ENCODE measurements at places on chromosomes 7 and 10.

DNA sequence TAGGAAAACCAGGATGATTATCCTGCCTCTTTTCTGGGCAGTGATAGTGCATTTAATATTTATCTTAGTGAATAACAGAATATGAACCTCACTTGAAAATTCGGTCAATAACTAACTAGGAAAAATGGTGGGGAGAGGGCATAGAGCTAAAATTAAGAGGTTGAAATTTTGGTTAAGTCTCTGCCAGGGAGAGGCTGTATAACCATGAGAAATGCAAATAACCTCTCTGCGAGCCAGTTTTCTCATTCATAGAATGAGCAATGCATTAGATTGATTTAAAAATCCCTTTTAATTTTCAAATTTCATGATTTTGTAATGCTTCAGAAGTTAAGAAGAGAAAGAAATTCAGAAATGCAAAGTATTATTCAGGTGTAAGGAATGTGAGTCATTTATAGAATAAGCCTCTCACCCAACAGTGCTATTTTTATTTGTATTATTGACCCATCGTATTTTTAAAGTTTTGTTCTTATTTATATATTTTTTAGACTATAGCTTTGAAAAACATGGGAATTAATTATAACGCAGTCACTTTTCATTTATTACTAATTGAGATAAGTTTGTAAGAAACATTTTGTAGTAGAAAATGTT is 104.7 kb downstream of the PHF14 start:
- DNase-seq, result no peak

DNA sequence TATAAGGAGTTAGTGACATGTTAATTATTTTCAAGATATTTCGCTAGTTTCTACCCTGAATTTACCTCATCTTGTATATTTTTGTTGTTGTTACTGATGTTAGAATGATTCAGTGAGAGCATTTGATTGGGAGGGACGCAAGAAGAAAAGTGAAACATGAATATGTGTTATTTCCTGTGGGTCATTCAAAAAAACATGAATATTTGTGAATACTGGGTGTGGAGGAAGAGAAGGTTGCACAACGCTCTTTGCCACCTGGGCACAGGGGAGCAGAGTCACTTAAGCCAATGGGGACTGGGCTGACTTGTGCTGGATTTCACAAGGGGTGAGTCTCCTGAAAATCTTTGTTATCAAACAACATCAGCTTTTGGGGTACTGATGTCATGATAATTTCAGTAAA is 39.5 kb downstream of the AGK start:
- no peak for DNase-seq

GRCh38 chr7:8932751-8933150 is 499.3 kb downstream of the NXPH1 start:
- no peak for DNase-seq

GRCh38 chr10:55146032-55146431 is 345.0 kb upstream of the PCDH15 start:
- no peak for DNase-seq

GRCh38 chr10:3820255-3820654 is 35.2 kb upstream of the KLF6 start:
- DNase-seq, result no peak

- no peak for DNase-seq
Observed at GRCh38 chr10:100745882-100746783, 751 bp downstream of the PAX2 start.

GRCh38 chr7:130141161-130141883 is 63.9 kb downstream of the TMEM209 start:
- peak; percentile 78 for DNase-seq

DNA sequence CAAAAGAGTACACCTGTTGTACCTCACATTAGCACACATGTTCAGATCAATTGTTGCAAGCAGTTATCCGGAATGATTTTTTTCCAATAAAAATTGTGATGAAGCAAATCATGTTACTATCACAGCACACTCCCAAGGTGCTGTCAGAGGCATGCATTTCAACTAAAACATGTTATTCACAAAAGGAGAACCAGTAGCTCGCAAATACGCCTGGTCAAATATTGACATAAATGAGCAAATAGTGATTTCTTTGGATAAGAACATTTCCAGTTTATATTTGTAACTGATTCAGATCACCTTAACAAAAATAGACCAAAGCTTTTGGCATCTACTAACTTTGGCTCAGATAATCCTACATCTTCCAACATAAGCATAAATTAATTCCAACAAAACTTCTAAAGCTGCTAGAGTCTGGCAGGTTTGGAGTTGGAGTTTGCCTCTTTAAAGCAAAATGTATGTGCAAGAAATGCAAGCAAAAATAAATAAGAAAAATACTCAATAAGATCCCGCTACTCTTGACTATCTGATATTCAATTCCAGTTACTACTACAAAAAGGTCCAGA is 208.0 kb downstream of the SFMBT2 start:
- no peak for DNase-seq

DNA sequence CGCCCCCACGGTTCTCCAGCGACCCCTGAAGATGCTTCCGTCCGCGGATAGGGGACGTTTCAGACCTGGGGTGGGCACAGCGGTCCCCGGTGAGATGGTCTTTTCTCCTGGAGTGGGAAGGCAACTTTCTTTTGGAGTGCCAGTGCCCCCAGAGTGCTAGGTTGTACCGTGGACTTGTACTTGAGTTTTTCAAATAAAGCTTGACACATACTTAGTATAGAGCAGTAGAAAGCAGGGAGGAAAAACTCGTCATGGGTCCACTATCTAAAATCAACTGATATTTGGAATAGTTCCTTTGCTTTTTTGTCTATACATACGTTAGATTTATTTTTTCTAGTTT is 28.4 kb downstream of the RBM20 start:
- no peak for DNase-seq

GRCh38 chr7:139648941-139649425 is 125.5 kb downstream of the CLEC2L start:
- DNase-seq, result no peak

GRCh38 chr10:70559861-70560260 is 42.7 kb downstream of the PRF1 start:
- no peak for DNase-seq

DNA sequence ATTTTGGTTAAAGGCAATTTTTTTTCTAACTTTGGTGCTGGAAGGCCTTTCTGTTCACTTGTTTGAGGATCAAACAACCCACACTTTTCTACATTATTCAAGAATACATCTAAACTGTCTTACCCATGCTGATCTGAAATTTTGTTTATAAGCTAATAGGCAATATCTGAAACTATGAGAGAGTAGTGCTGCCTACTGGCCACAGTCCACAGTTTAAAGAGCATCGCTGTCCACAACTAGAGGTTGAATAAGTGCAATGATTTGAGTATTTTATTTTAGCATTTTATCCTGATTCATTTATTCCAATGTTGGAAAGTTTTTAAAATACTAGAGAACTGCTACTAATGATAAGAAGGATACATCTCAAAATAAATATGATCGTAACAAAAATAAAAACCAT is 306.9 kb downstream of the ELMO1 start:
- no peak for DNase-seq

- DNase-seq, result peak; percentile 19
Observed at GRCh38 chr10:94403380-94404213, 1.3 kb downstream of the TBC1D12 start.

DNA sequence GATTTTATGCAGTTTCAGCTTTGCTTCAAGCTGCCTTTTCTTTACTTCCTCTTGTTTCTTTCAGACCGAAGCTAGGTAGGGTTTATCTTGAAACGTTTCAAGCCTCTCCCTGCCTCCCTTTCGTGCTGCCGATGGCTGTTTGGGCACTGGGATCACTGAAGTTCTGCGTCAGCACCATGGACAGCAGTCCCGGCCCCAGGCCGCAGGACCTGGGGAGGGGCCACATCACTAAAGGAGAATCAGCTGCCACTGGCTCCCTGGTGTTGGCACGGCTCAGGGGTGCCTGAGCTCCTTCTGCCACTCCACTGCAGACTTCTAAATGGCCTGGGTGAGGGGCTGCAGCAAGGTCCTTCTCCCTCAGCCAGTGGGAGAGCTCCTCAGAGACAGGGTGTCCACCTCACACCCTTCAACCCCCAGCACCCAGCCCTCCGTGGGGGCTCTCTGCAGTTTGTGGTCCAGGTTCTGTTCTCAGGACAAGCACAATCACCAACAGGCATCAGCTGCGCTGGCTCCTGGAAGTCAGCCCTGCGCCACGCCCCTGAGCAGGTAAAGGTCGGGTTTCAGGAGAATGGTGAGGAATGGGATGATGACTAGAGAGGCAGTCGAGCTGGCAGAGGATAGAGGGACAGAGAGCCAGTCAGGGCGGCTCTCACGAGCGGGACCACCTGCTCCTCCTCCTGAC is 387.2 kb downstream of the TCERG1L start:
- no peak for DNase-seq

DNA sequence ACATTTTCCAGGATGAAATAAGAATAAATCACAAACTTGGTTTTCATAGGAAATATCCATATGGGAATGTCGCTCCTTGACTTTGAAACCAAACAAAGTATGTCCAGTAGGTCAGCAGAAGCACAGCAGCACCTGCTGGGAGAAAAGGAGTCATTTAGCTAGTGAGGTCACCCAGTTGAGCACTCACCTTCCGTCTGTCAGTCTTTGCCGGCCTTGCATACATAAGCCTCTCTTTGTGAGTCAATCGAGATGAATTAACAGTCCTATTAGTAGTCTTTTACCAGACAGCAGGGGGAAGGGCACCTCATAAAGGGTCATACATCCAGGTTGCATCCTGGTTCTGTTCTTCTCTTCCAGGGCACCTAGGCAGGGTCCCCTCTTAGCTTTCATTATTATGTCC is 232.5 kb upstream of the FZD1 start:
- peak; percentile 64 for DNase-seq

GRCh38 chr7:37916017-37916672 is 472 bp downstream of the SFRP4 start:
- no peak for DNase-seq

DNA sequence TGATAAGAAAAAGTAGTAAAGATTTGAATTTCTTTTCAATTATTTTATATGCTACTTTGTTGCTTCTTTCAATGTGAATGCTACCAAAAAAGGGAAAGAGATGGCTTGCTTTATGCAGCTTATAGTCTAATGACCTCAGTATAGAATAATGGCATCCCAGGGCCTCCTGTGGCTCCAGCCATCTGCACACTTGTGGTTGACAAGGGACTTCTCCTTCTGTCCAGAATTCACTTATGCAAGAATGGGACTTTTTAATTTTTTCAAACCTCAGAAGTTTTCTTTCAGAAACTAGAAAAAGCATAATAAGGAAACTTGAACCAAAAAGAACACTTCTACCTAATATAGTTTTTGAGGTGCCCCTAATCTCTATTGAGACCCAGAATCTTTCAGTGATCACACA is 310.9 kb downstream of the CTNNA3 start:
- DNase-seq, result no peak

- no peak for DNase-seq
Observed at GRCh38 chr7:140312141-140312846, 86.0 kb downstream of the SLC37A3 start.

GRCh38 chr7:105773030-105773460 is 103.4 kb downstream of the ATXN7L1 start:
- DNase-seq, result no peak

DNA sequence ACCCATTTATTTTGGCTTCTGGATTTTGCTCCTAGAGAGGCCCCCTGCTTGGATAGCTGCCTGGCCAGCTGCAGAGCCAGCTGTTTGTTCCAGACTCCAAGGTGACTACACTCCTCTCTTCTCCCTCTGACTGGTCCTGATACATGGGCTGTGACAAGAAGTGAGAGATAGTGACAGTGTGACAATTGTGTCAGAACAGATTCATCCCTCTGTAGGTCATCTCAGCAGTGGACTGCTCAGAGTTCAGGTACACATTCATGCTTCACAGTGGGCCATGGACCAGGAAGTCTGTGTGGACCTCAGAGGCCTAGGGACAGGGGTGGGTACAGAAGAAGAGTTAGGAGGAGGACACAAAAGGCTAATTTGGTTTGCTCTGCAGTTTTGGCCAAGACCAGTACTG is 188.2 kb upstream of the MKLN1 start:
- no peak for DNase-seq

GRCh38 chr7:85734823-85735222 is 548.0 kb upstream of the SEMA3D start:
- no peak for DNase-seq

DNA sequence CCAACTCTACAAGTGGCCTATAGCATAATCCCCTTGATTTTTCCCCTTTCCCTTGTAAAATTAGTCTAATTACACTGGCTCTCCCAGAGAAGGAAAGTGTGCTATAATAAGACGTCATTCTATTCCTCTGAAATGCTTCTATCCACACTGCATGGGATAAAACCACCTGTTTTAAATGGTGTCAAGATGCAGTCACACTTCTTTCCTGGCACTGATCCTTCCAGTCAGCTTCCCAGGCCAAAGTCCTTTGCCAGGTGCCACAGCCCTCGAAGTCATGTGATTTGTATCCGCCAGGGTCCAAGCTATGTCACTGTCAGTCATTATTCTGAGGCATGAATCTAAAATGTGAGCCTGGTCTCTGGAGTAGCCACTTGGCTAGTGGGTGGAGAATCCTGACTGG is 169.0 kb upstream of the KIAA1217 start:
- DNase-seq, result no peak

DNA sequence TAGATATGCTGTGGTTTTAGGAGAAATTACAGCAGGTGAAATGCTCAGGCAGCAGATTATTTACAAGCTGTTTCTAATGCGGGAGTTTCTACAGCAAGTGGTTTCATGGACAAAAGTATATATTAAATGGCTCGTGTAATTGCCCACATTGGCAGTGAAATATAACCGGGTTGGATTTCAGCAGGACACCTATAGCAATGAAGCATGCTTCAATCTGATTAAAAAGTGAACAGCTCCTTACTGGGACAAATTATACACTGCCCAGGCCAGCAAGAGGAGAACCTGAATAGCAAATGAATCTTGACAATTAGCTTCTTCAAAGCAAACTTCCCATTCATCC is 35.2 kb upstream of the LYZL1 start:
- no peak for DNase-seq

DNA sequence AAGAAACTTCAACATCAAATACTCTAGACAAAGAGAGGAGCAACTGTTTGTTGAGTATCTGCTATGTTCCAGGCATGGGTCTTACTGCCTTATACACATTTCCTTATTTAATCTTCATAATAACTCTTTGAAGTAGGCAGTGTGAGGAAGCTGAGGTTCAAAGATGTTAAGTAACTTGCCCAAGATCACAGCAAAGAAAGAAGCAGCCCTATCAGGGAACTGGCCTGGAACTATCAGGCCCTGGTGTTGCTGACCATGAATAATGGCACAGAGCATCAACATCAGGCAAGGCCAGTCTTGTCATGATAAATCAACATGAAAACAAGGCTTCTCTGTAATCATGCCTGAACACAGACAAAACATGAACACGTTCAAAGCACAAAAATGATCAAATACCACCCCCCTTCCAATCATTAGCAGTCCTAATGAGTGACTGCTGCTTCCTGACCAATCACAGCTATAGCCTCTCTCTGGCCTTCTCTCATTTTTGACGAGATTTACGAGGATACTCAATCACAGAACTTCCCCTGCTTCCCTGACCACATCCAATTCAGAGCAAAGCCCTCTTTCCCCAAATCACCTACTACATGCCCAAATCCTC is 2.3 kb downstream of the GSDME start:
- no peak for DNase-seq

- no peak for DNase-seq
Observed at GRCh38 chr10:102167861-102168260, 15.7 kb downstream of the NOLC1 start.

GRCh38 chr7:78134256-78134655 is 335.7 kb downstream of the PHTF2 start:
- no peak for DNase-seq

GRCh38 chr7:105125745-105126144 is 111.7 kb downstream of the KMT2E start:
- DNase-seq, result no peak

All from NCI-H774 (cell line).